ENCODE measurements at places on chromosomes 2 and 18.

DNA sequence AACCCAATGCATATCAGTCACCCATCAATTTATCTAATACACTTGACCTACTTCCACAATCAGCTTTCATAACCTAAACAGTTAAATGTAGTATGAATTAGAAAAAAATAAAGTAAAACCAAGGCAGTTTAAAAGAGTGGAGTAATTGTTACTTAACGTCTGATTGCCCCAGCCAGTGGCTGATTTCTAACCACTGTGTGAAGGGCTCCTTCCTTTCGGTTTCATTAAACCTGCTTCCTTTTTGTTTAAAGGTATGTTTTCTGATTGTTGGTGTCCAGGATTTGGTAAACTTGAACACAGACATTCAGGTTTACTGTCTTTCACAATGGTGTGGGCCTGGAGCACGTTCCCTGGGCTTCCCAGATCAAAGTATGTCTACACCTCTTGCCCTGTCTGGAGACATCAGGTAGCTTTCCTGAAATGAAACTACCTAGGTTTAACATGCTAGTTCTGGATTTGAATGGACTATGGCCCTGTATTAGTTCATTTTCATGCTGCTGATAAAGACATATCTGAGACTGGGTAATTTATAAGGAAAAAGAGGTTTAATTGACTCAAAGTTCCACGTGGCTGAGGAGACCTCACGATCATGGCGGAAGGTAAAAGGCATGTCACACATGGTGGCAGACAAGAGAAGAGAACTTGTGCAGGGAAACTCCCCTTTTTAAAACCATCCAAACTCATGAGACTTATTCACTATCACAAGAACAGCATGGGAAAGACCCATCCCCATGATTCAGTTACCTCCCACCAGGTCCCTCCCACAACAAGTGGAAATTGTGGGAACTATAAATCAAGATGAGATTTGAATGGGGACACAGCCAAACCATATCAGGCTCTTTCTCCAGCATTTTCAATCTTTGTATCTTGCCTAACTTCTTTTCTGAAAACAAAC lies 605.2 kb upstream of the ID2 start:
- no peak for DNase-seq

DNA sequence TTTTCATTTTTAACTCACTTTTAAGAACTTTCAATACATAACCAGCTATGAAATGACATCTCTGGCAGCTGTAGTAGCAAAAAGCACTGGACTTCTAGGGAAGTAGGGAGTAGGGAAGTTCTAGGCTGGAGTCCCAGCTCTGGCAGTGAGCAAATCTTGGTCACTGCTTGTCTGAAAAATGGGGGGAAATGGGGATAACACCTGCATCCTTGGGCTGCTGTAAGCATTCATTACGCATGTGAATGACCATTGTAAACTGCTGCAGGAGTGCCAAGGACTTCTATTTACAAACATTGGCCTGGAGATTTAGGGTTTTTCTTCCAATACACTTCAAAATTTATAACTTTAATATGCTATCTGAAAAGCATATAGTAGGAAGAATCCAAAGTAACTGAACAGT lies 972 bp upstream of the MPP4 start:
- DNase-seq = no peak

- no peak for DNase-seq
Observed at GRCh38 chr2:124343827-124344498, 318.9 kb downstream of the CNTNAP5 start.

GRCh38 chr18:7600528-7601245 lies 33.6 kb downstream of the PTPRM start:
- DNase-seq = no peak

DNA sequence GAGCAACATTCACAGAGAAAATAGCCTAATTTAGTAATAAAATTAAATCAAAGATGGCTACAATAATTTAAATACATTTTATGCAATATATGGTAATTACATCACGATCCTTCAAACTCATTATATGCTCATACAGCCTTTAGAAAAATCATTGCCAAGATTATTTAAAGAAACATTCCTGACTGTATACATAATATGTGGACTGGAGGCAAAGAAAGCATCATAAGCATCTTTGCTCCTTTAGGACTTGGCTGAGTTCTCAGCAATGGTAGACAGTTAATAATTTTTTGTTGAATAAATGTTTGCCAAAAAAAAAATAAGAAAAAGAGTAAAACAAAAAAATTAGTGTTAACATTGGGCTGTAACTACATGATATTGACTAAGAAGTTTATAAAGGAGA lies 26.9 kb downstream of the NCKAP5 start:
- no peak for DNase-seq

GRCh38 chr2:119545754-119546446 lies 1.7 kb downstream of the CFAP221 start:
- no peak for DNase-seq

Data from KBM-7 (cell line).